MG63 (cell line): ENCODE measurements at places on chromosomes 3 and 15.

DNA sequence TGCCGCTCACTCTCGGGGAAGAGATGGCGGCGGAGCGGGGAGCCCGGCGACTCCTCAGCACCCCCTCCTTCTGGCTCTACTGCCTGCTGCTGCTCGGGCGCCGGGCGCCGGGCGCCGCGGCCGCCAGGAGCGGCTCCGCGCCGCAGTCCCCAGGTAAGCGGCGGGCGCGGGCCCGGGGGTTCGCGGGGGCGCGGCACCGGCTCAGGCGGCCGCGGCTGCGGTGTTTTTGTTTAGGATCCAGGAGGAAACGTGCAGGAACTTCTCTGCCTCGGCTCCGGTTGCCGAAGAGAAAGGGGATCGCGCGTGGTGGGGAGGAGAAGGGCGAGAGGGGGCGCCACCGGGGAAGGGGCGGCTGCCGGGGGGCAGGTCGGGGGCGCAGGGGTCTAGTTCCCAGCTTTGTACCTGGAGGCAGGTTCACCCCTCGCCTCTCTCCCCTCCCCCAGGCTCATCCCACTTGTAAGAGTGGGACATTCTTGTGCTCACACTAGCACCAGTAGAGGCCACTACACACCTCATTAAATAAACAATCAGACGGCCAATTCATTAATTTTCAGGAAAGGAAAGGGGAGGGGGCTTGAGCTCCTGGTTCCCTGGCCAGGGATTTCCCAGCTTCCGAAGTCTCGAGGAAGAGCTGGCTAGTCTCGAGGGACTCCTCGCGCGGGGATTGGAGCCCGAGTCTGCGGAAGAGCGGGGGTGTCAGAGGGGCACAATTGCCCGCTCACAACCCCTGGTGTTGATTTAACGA lies 562 bp downstream of the NEO1 start:
- peak; percentile 30 for DNase-seq

DNA sequence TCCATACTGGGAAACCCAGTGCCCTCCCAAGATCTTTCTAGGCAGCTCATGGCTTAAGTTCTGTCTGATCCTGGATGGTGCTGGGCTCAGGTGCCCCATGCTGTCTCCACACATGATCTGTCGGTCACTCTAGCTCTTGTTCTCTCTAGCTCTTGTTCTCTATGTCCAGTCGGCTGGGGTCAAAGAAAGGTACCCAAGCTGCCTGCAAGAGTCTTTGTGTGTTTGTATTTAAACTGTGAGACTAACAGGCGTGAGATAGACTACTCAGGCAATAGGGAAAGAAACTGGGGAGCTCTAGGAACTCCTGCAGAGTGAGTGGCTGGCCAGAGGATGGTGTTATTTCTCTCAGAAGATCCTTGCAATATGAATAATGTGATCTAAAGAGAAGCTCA lies 40.2 kb downstream of the GPR156 start:
- no peak for DNase-seq

DNA sequence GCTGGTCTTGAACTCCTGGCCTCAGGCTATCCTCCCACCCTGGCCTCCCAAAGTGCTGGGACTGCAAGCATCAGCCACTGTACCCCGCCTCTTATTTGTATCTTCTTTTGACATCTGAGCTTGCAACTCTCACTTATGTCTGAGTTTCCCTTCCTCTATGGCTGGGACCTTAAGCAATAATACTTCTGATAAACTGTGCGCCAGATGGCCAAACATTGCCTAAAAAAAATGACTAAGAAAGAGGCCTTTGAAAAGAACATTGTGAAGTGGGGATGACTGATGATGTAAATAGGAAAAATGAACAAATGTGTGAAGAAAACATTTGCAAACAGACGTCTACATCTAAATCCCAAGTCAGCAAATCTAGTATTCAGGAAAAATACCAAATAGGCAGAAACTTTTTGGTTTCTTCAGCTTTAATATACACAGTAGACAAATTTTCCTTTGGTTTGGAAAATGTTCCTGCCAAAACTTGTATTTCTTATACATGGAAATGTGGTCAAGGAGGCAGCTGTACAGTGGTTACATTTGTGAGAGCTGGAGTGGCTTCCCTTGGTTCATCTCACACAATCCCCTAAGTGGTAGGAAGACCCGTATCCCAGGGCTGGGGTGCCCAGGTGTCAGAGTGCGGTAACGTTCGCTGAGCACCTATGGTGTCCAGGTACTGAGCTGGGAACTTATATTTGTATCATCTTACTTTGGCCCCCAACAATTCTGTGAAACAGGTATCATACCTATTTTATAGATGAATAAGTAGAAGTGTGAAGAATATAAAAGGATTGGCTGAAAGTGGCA lies 11.6 kb upstream of the TFRC start:
- no peak for DNase-seq

DNA sequence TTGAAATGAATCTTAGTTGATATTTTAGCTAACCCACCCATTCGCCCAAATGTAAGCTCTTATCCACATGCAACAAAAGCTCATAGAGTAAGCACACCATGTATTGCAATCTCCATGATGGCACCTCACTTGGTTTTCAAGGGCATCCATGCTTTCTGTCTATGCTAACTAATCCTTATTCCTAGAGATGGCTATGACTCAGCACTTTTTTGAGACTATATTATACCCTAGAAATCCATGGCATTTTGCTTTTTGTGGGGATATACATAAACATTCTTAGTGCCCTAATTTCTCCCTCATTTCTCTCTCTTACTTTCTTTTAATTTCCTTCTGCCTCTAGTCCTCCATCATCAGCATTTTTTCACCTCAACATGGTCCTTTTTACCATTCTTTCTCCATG lies 168.5 kb upstream of the STT3B start:
- no peak for DNase-seq

GRCh38 chr3:61847784-61848462 lies 286.6 kb downstream of the PTPRG start:
- peak; percentile 38 for DNase-seq

GRCh38 chr3:481680-482079 lies 285.1 kb downstream of the CHL1 start:
- no peak for DNase-seq

DNA sequence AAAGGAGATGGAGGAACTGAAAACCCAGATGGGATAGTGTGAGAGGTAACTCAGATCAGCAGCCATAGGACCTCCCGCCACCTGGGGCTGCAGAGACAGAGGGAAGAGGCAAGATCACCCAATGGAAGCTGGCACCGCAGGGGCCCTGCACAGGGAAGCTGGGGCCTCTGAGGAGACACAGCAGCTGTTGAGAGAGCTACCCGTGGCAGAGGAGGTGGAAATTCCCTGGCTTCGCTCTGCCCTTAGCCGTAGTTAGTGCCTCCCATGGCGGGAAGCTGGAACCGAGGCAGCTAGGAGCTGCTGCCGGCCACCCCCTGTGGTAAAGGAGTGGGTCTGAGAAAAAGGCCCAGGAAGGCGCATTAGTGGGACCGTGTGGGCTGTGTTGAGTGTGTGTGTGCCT lies 18.0 kb upstream of the PLXNA1 start:
- no peak for DNase-seq

DNA sequence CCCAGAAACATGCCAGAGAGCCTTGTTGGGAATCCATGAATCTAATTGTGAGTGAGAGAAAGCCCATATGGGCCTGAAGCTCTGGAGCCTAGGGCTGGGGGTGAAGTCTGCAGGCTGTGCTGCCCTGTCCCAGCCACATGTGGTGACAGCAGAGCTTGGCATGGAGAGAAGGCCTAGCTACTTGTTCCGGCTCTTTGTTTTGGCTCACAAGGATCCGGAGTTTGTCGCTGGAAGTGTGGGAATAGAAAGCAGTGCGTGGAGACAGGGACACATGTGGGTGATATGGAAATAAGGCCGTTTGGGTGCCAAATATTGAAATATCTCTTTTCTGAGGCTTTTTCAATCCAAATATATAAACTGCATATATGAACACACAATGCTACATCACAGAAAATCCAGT lies 78.2 kb downstream of the CLSTN2 start:
- DNase-seq, result no peak

GRCh38 chr3:54535619-54536018 lies 392.2 kb downstream of the LRTM1 start:
- DNase-seq, result no peak

- no peak for DNase-seq
Measured at GRCh38 chr3:134885877-134886621, 91.0 kb downstream of the EPHB1 start.

- peak; percentile 82 for DNase-seq
Measured at GRCh38 chr3:173397161-173398110, at the start of gene NLGN1. TSS of gene NLGN1 (plus strand) at chr3:173397744.

GRCh38 chr3:38268522-38268921 lies 2.9 kb downstream of the SLC22A13 start:
- DNase-seq, result no peak

DNA sequence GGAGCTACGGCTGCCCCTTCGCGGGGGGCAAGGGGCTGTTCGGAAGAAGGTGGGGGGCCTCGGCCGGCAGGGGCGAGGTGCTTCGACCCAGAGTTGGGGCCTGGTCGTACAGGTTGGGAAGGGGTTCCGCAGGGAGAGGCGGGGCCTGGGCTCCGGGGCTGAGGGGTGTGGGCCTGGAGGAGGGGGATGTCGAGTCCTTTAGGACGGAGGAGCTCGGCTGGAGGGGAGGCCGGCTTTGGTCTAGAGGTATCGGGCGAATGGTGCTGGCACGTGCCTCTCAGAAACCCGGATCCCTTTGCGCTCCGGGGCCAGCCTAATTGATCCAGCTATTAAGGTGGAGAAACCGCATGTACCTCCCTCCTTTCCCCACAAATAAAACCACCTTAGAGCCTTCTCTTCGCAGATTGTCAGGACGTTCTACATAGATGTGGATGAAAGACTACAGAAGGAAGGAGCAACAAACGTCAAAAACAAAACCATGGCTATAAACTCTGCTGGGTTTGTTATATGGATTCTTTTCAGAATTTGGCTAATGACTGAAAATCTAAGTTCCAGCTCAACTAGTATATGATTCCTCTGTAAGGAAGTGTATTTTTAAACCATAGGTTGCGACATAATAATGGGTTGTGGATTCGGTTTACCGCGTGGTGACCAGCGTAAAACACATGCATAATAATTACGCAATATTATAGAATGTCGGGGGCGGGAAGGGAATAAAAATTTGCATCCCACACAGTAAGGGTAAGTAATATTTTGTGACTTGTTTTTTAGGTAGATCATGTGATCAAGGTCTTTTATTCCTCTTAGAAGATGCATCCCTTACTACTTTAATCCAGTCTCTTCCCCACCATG lies 644 bp upstream of the NGLY1 start:
- peak; percentile 52 for DNase-seq

- no peak for DNase-seq
Measured at GRCh38 chr15:52785672-52786406, 4.3 kb downstream of the ONECUT1 start.

- DNase-seq, result no peak
Measured at GRCh38 chr3:55521064-55521737, 34.1 kb upstream of the WNT5A start.

DNA sequence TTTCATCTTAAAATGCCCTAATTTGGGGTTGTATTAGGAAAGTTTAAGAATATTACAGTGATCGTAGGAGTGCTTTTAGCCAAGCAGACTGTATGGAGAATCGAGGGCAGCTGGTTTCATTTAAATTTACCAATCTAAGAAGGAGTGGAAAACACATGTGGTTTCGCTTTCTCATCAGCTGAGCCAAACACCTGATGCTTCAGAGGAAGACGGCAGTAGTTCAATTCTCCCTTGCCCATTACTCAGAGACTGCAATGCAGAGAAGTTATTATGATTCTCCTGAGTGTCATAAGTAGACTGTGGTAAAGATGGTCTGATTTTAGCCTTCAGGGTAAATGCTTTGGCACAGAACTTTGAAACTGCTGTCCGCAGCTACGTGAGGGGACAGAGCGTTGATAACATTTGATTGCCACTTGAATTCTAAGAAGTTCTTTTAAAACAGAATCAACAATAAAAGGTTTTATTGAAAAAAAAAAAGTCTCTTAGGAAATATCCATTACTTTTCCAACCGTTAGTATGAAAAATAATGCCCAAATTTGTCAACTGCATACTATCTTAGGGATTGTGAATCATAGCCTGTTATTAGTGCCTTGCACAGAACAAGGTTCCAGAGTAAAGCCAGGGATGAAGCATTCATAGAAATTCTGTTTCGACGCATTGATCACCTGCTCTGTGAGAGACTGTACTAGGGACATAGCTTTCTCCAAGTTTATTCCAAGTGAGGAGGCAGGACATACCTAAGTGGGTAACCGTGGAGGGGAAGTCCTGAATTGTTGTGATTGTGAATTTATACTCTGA lies 25.6 kb downstream of the LYSMD4 start:
- no peak for DNase-seq

DNA sequence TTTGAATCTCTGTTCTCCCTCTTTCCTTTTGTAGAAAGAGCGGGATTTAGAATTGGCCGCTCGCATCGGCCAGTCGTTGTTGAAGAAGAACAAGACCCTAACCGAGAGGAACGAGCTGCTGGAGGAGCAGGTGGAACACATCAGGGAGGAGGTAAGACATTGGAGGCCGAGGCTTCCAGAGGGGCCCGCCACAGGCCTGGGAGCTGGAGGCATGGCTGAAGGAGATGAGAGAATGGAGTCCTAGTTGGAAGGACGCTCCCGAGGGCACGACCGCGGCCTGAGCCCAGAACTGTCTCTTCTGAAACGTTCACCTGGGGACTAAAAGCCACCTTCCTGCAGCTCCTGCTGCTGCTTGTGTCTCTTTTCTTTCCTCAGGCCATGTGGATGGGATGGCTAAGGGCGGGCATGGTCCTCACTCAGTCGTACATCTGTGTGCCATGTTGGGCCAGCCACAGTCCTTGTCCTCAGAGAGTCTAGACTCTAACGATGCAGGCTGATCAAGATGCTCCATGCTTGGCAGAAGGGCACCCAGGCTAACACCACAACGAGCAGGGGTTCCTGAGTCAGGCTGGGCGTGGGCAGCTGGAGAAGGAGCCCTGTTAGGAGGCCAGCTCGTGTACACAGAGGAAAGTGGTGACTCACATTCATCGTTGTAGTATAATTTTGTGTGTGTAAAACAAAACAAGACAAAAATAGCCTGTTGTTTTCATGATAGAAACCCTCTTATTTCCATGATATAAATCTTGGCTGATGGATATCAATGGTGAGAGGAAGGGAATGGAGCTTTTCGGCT lies 81.1 kb downstream of the CCK start:
- peak; percentile 86 for DNase-seq

DNA sequence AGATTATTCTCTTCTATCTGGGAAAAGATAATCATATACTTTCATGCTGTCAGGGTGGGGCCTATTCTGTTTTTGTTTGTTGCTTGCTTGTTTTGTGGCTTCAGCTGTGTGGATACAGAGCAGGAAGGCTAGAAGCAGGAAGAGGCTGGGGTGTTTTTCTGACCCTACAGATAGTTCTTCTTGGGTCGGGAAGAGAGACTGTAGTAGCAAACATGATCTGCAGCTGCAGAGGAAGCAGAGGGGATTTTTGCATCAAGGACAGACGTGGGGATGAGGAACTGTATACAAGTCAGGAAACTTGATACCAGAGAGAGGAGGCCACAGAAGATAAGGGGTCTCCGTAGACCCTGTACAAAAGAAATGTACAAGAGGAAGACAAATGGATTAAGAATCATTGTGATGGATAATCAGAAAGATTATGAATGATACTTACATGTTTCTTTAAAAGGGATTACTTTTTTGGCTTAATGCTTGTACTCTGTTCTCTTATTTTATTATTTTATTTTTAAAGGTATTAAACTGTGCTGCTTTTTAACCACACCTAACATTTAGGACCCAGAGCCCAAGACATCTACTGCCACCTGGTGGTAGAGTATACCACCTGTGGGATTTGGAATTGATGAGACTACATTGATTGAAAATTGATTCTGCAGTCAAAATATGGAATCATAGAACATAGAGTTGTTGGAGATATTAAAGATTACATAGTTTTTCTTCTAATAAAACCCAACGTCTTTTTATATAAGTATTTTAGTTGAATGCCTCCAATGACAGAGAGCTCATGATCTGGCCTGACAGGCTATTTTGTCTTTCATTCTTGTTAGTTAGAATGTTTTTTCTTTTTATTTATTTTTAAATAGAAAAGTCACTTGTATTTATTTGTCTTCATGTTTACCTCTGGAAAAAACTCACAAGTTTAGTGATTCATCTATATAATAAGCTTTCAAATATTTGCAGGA lies 87.3 kb upstream of the ROPN1 start:
- no peak for DNase-seq
